ENCODE measurements at places on chromosomes 7 and 10.

DNA sequence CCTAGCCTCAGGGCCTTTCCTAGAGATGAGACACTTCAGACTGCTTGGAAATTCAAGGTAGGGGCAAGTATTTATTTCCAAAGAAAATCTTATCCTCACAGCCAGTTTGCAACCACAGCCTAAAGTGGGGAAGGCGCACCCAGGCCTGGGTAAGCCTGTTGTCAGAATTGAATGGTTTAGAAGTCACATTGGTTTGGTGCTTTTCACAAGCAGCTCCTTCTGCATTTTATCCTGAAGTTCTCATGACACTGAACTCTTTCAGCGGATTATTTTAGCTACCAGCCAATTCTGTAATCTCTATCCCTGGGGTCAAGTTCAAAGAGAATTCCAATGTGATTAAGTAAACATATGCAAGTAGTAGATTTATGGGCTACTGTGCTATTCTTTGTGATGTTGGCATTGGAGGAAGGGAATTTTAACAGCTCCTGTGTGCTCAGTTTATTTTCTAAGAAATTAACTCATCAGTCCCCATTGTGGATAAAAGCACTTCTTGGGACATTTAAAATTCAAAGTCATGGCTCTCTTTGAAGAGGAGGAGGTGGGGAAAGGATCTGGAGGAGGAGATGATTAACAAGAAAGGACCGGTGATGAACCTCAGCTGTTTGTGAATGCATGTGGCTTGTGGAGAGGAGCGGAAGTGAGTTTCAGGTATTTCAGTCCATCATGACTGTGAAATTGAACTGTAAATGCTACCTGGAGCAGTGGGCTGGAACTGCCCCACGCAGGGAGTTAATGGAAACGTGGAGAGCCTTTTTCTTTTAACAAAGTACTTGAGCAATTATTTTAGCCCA lies 90.2 kb upstream of the CACUL1 start:
- no peak for DNase-seq

DNA sequence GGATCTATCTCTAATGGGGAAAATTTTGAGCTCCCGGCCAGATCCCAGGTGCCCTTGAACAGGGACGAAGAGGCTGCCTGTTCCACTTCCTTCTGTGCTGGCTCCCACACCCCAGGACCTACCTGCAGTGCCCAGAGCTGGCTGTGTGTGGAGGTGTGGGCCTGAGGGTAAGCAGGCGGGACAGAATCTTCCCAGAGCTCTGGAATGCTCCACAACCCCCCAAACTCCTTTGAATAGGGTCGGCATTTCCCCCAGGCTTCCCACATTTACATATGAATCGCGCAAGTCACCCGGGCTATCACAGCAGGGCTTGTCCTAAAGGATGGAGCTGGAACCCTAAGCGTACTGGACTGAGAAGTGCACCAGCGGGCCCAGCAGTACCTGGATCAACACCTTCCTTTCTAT lies 95.9 kb downstream of the DNMBP start:
- no peak for DNase-seq

DNA sequence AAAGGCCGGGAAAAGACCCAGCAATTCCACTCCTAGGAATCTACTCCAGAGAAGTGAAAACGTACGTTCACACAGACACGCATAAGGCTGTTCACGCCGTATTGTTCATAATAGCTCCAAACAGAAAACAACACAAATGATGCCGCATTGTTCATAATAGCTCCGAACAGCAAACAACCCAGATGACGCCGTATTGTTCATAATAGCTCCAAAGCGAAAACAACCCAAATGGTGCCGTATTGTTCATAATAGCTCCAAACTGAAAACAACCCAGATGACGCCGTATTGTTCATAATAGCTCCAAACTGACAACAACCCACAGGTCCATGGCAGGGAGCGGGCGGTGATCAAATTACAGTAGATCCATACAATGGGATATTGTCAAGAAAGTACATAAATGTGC lies 85.2 kb upstream of the DNAAF5 start:
- no peak for DNase-seq

- no peak for DNase-seq
These were observed 143.9 kb upstream of the LSM8 start for GRCh38 chr7:118039963-118040489.

GRCh38 chr7:151025924-151026671 lies 1.8 kb upstream of the ATG9B start:
- DNase-seq = no peak

- peak; percentile 50 for DNase-seq
These were observed 55.8 kb downstream of the AKR1C4 start for GRCh38 chr10:5252177-5253037.

DNA sequence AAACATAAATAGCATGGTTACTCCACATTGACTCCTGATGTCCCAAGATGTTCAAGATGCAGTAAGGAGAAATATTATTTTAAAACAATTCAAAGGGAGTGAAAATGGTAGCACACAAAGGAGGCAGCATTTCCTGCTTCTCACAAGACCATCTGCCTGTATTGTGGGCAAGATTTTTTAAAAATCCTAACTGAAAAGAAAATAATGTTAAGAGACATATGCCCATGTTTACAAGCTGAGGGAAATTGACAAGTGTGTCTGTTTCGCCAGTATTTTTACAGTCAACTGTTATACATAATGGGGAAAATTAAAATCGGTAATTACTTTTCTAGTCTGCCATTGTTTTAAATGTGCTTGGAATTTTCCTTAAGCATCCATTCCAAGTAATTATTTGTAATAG lies 646.2 kb upstream of the C7orf33 start:
- no peak for DNase-seq

GRCh38 chr7:1028775-1029636 lies 15.3 kb upstream of the GPR146 start:
- peak; percentile 88 for DNase-seq

GRCh38 chr10:125024497-125025234 lies 82.7 kb downstream of the ZRANB1 start:
- no peak for DNase-seq

DNA sequence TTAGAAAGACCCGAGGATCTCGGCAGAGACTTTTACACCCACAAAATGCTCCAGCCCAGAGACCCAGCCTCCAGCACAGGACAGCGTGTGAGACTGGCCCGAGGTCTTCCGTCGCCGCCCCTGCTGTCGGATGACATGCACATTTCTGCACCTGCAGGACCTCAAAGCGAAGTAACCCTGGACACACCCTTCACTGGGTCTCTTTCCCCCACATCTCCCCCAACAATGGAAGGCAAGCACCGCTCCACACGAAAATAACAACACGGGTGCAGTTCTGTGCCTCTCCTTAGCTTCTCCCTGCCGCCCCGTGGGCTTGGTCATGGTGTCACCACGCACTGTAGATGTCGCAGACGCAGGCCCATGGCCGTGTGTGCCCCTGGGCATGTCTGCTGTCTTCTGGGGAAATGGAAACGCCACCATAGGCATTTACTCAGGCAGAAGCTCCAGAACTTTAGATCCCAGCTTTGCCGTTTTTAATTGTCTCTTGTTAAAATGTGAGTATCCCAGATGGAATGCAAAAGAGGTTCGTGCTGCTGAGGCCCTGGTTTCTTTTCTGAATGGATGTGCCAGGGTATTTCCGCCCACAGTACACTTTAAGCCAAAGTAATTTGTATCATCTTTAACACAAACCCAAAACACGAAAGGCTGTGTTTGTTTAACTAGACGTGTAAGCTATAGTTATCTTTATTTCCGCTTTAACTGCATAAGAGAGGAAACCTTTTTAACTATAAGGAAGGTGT lies 237.9 kb downstream of the MGMT start:
- DNase-seq = no peak

GRCh38 chr7:116957874-116958273 lies 4.6 kb downstream of the ST7 start:
- DNase-seq = no peak

GRCh38 chr7:47295606-47296005 lies 286.3 kb downstream of the TNS3 start:
- no peak for DNase-seq

All from spleen (tissue), 13 donors.